Stimulated activated CD4-positive, alpha-beta T cell treated with anti-CD3 and anti-CD28 coated beads, Interleukin-15, amount 100 ng/mL, for 48 hours (primary cell): ENCODE measurements at places on chromosomes 1 and 21.

DNA sequence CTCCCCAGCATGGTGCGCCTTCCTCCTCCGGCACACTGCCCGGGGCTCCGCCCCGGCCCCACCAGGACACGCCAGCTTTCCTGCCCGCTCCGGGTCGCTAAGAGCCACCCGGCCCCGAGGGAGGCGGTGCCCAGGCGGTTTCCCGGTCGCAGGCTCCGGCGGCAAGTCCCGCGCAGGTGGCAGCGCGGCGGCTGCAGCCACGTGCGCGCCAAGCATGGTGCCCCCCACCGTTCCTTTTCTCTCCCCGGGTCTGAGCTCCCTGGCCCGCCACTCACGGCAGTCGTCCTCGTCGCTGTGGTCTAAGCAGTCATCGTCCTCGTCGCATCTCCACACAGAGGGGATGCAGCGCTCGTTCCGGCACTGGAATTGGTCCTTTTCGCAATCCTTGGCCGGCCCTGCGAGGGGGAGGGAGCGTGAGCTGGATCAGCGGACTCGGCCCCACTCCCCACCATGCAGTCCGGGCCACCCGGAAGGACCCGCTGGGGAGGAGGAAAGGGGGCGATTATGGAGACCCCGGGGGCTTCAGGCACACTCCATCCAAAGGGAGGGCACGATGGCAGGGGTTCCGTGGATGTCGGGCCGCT is 1.2 kb downstream of the LRP8 start:
- DNase-seq = peak; percentile 22

GRCh38 chr1:213821175-213821942 is 166.4 kb upstream of the PROX1 start:
- DNase-seq = no peak

- DNase-seq = no peak
Observed at GRCh38 chr21:39116761-39117439, 66.4 kb downstream of the PSMG1 start.

- DNase-seq = no peak
Observed at GRCh38 chr1:210598135-210598652, 269.5 kb downstream of the HHAT start.

DNA sequence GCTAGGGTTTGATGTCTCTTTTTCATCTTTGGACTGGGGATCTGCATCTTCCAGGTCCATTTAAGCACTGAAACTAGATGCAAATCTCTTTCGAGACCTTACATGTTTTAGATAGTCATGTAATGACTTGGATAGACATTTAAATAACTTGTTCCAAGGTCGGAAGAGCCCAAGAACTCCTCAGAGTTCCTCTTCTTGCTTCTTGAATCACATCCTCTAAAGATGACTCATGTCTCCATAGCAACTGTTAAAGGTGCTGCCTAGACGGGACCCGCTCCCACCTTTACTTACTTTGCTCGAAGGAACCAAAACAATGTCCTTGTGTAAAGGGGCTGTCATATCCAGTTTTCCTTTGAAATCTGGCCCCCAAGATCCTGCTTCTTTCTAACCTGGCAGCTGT is 130.0 kb downstream of the EDEM3 start:
- no peak for DNase-seq

DNA sequence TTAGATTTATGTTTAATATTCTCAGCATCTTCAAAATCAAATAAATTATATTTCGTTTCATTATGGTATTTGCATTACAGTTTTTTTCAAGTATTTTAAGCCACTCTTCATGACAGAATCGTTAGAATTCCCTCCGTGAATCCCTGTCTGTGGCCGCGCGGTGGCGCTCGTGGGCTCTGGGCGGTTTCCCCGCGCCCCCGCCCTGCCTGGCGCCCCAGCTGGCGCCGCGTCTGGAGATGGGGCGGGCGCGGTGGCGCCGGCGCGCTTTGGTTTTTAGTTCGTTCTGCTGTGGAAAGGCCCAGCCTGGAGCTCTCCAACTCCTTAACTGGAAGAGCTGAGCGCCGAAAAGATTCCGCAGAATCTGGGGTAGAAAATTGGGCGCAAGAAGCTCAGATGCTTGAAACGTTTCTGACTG is 25.7 kb downstream of the PRMT2 start:
- DNase-seq = no peak

GRCh38 chr1:229104654-229105053 is 166.3 kb upstream of the RAB4A start:
- DNase-seq = no peak

- DNase-seq = no peak
Observed at GRCh38 chr1:202671399-202671798, 38.9 kb downstream of the SYT2 start.
